Left ventricle myocardium inferior (tissue), 1 donor: ENCODE measurements at places on chromosomes 3 and 15. TPM values are rescaled to one million over a fixed set of nuclear protein-coding genes. Genes with fewer than 3 reads are reported as not detected.
A peak's percentile ranks its signal among the peaks of the same experiment; 100 is the strongest.

The IL17RB gene
- total RNA-seq = 0.47 TPM

The ENTPD3 gene
- total RNA-seq = 0.11 TPM

DNA sequence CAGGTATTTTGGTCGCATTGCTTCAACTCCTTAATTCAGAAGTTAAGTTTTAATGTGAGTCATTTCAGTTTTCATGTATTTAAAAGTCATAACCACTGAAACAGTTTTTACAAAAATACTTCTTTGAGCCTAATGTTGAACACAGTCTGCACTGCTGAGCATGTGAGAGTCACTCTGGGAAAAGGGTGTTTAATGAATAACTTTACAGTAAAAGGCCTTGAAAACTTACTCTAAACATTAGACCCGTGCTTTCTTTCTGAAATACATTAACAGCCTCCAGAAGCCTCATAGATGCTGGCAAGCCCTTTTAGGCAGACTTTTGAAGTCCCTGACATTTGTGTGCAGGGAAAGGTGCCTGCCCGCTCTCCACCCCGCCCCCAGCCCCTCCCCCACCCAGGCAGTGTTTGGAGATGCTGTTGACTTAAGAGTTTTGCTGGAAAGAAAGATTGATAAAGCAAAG is 68.9 kb upstream of the NR2F2 start:
- DNase-seq = no peak

- no peak for DNase-seq
Observed at GRCh38 chr3:122004107-122004506, 17.9 kb downstream of the ILDR1 start.

The NR2E3 gene
- total RNA-seq = not detected

- no peak for DNase-seq
Observed at GRCh38 chr3:3919316-3919715, 120.1 kb downstream of the LRRN1 start.

DNA sequence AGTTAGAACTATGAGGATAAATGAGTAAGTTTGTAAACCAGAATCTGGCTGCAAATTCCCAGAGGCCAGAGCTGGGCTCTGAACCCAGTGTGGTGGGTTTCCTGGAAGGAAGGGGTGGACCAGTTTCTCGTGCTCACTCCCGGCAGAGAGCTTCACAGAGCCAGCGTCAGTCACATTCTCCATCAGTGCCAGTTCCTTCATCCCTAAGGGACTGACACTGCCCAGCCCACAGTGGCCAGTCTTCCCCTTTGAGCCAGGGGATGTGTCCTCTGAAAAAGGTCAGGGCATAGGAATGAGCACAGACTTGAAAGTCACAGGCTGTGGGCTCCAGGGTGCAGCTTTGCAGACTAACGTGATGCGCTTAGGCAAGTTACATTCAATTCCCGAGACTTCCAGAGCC is 135.8 kb upstream of the HACD2 start:
- no peak for DNase-seq

GRCh38 chr3:23377928-23378672 is 175.0 kb downstream of the UBE2E2 start:
- DNase-seq = no peak

The ALDH1A2 gene
- 14.0 TPM for total RNA-seq

DNA sequence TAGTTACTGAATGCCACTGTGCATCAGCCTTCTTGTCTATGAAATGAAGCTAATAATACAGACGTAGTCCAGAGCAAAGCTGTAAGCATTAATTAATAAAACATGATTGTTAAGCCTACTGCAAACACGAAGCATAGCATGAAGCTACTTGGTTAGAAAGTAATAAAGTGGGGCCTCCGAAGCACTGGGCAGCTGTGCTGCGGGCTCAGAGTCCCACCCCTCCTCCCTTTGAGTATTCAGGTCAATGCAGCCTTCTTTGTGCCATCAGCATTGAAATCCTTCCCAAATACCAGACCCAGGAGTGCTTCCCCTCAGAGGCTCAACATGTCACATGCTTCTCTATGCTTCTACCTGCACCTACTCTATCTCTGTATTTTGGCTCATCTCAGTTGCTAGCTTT is 1112.6 kb downstream of the IGSF11 start:
- DNase-seq = no peak

The IQCF5 gene
- total RNA-seq = not detected

DNA sequence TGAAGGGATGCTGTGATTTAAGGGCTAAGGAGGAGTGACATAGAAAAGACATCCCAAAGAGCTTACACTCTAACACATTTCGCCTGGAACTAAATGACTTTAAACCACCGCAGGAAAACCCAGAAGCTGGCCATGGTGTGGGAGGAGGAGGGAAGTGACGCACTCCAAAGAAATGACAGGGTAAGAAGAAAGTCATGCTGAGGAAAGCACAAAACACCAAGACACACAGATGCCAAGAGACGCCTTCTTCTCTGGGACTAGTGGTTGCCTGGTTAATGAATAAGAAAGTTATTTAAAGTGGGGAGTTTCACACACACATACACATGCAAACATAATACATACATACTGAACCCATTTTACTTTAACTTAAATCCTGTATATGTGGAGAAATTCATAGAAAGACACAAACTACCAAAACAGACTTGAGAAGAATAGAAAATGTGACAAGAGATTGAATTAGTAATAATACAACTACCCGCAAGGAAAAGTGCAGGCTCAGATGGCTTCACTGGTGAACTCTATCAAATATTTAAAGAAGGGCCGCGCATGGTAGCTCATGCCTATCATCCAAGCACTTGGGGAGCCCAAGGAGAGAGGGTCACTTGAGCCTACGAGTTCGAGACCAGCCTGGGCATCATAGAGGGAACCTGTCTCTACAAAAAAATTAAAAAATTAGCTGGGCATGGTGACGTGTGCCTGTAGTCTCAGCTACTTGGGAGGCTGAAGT is 125.5 kb downstream of the NSMCE3 start:
- DNase-seq = no peak

DNA sequence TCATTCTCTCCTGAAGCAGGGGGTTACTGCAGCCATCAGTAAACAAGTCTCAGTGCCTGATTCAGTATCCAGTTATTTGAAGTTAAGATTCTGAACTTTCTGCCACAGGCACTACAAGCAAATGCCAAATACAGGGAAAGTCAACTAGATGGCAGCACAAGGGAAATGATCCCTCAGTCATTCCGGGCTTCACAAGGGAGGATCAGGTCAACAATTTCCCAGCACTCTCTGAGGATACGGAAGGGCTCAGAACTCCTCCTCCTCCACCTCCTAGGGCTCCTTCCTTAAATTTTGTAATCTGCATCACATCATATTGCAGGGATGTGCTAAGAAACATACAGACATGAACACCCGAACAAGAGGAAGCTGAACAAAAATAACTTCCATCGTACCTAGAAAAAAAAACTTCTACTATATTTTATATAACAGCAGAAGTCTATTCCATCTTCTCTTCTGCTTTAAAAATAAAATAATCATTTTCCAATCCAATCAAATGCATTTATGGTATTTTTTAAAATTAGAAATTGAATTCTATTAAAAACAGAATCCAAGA is 187.1 kb downstream of the FMN1 start:
- no peak for DNase-seq

The SCN11A gene
- 0.05 TPM for total RNA-seq

DNA sequence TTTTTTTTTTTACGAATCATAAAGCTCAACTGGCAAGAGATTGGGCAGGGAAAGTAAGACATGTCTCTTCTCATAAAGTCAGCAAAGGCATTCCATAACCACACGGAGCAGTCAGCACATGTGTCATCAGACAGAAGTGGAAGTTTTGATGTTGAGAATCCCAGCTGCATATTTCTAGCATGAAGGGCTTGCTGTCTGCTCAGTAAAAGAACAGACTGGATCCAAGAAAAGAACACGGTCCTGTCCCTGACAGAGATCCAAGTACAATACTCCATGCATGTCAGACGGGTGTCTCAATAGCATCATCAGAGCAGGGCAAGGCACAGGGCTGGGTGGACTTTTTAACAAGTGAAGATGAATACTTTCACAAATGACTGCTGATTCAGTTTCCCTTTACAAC is 38.2 kb downstream of the ABI3BP start:
- DNase-seq = peak; percentile 28

The ZDHHC23 gene
- total RNA-seq = 2.7 TPM

DNA sequence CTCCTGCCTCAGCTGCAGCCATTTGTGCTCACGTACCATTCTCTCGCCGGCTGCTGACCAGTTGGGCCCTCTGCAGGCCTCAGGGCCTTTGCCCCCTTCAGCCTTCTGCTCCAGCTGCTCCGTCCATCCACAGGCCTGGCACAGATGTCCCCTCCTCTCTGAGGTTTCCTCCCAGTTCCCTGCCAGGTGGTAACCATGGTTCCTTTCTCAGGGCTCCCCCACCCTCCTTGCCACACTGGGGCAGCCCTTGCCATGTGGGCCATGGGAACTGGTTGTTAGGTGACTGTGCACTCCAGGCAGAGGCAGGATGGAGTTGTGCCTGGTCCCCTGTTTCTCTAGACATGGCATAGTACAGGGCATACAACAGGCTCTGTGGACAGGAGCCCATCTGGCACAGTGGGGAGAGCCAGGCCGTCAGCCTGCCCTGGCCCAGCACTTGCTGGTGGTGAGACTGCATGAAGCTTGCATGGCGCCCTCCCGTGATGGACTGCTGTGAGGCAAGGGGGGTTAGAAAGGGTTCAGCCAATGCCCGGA is 148.9 kb downstream of the DNAJB8 start:
- no peak for DNase-seq

DNA sequence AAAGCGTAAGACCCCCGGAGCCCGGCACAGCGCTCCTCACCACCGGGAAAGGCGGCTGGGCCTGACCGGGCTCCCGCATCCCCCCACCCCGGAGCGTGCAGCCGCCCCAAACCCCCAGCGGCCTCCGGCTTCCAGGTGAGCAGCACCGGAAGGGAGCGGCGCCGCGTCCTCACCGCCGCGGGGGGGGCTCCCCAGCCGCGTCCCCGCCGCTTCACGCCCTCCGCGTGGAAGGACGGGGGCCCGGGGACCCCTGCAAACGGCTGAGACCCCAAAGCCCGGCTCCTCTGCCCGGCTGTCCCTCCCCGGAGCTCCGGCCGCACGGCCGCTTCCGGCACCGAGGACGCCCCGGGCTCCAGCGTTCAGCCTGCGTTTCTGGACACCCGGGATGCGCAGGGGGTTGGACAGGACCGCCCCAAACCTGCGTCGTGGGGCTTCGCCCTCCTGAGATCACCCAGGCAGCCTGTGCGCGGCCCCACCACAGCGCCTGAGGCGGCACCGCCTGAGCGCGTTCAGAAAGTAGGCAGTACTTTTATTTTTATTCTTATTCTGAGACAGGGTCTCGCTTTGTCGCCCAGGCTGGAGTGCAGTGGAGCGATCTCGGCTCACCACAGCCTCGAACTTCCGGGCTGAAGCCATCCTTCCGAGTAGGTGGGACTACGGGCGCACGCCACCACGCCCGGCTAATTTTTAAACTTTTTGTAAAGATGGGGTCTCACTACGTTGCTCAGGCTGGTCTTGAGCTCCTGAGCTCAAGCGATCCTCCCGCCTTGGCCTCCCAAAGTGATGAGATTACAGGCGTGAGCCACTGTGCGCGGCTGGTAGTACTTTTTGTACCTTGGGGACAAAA is 51.6 kb upstream of the BLM start:
- peak; percentile 72 for DNase-seq

- DNase-seq = no peak
Observed at GRCh38 chr15:33243393-33243792, 48.9 kb upstream of the FMN1 start.

- DNase-seq = no peak
Observed at GRCh38 chr15:22868495-22868894, 30.0 kb downstream of the NIPA2 start.

DNA sequence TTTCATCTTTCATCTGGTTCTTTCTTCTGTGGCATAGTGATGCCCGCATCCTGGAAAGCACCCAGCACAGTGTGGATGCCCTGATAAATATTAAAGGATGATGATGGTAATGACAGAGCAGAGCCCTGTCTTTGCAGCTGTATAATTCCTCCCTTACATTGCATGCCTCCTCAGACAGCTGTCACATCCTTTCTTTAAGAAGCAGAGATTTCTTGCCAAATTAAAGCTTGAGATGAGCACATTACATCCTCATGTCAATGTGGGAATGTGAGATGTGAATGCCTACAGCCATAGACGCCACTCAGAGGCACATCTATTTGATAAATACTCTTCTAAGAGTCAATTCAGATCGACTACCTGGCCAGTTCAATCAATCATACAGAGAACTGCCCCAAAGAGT is 642.0 kb downstream of the ZNF385D start:
- no peak for DNase-seq

DNA sequence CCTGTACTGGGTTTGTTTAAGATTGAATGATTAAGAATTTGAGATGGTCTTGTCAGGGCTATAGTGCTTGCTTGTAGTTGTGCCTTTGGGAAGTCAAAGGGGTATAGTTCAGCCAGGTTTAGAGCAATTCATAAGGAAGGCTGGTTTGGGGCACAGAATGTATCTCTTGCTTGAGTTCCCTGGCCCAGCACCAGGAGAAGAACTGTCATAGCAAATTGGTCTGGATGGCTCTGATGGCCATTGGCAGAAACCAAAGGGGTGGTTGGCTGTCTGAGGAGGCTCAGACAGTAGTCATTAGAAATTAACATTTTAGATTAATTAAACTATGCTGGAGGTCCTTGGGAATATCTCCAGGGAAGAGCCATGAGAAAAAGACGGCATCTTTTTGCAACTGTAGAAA is 25.4 kb upstream of the OTOL1 start:
- DNase-seq = no peak

The FETUB gene
- total RNA-seq = not detected

GRCh38 chr3:141476033-141476432 is 10.8 kb upstream of the RASA2 start:
- no peak for DNase-seq

The COL8A1 gene
- total RNA-seq = 16.4 TPM

- DNase-seq = no peak
Observed at GRCh38 chr3:11609481-11609880, 34.2 kb downstream of the VGLL4 start.

The SSR3 gene
- 208 TPM for total RNA-seq

GRCh38 chr3:35422836-35423601 is 216.3 kb upstream of the ARPP21 start:
- no peak for DNase-seq

The NAALADL2 gene
- 5.8 TPM for total RNA-seq

DNA sequence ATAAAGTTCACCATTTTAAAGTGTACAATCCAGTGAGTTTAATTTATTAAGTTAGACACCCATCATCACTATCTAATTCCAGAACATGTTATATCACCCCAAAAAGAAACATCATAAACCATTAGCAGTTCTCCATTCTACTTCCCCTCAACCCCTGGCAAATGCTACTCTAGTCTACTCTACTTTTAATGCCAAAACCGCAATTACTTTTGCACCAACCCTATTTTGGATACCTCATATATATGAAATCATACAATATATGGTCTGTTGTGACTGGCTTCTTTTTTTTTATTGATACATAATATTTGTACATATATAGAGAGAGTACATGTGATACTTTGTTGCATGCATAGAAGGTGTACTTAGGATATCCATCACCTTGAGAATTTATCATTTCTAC is 190.5 kb upstream of the RARB start:
- DNase-seq = no peak

GRCh38 chr15:96353930-96354730 is 23.6 kb downstream of the NR2F2 start:
- DNase-seq = peak; percentile 71

DNA sequence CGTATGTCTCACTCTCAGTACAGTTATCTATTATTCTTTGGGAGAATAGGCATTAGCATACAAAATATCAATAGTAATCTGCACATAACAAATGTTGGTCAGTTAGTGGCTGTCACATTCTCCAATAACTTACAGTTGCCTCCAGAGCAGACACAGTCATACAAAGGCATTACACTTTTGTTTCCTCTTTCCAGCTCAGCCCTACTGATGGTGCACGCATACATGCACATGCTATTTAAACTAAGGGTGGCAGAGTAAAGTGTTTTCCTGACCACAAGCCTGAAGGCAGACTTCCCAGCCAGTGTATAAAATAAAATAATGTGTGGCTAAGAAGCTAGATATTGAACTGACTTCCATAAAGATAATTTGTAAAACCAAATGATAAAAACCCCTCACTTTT is 47.6 kb downstream of the PHLDB2 start:
- DNase-seq = no peak
